GM03348 (cell line): ENCODE measurements at places on chromosomes 6 and 20.

- no peak for DNase-seq
Observed at GRCh38 chr6:1901556-1901955, 291.8 kb downstream of the FOXC1 start.

GRCh38 chr6:17964633-17965032 is 22.8 kb downstream of the KIF13A start:
- no peak for DNase-seq

DNA sequence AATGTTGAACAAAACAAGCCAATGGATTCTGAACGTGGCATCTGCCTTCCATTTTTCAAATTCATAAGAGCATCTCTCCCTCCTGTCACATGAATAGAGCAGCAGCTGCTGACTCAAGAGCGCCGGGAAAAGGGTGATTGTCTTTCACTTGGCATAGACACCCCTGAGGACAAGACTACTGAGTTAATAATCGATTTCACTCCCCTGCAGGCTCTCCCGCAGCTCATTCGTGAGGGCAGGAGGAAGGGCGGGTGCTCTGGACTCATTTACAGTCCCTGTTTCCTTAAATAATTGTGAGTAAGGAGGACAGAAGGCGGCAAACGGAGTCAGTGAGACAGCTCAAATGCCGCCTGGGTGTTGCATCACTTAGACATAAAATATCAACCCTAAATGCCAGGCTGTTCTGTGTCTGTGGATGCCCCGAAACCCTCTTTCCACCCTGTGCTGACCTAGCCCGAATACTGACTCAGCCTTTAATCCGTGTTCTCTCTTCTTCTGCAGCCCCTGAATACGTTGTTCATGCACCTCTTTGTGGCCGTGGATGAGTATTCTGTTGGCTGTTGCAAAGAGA is 21.6 kb downstream of the CFAP61 start:
- no peak for DNase-seq

GRCh38 chr6:16849988-16850680 is 88.9 kb upstream of the ATXN1 start:
- no peak for DNase-seq

GRCh38 chr20:20783450-20783849 is 71.0 kb upstream of the RALGAPA2 start:
- DNase-seq, result no peak

- no peak for DNase-seq
Observed at GRCh38 chr6:42410861-42411260, 40.9 kb downstream of the TRERF1 start.

- no peak for DNase-seq
Observed at GRCh38 chr20:46406986-46407670, 713 bp upstream of the ELMO2 start.

DNA sequence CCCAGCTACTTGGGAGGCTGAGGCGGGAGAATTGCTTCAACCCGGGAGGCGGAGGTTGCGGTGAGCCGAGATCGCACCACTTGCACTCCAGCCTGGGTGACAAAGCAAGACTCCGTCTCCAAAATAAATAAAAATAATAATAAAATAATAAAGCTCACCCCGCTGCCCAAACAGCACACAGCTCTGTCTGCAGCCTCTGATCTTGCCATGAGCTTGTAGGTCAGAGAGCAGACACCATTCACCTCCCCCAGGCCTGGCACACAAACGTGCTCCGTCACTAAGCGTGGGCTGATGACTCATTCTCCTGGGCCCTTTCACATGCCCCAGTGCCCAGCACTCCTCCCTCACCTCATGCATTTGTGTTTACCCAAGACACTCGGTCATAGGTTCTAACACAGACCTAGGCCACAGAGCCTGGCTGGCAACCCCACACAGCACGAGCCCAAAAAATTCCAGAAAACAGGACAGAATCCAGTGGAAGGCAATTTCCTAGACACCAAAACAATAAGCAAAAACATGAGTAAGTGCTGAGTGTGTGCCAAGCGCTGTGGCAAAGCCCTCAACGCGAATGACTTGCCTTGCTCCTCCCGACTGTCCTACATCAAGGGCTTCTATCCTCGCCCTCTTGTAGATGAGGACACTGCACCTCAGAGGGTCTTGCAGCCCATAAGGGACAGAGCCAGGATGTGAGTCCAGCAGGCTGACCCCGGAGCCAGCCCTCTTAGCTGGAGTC is 18.0 kb downstream of the ATP9A start:
- peak; percentile 88 for DNase-seq

DNA sequence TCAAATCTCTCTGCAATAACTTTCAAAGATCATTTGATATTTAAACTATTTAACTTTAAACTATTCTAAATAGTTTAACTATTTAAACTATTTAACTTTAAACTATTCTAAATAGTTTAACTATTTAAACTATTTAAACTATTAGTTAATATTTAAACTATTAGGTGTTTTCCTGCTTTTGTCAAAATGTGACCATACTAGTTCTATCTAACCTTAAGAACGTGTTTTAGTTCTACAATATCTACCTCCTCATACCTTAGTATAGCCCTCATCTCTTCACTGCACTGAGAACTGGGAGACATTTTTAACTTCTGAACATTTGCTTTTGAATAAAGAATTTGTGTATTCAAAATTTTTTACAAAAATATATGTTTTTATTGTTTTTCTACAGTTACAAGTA is 429.1 kb downstream of the ADGRB3 start:
- no peak for DNase-seq

GRCh38 chr6:35435074-35435837 is 16.9 kb upstream of the FANCE start:
- DNase-seq, result no peak

DNA sequence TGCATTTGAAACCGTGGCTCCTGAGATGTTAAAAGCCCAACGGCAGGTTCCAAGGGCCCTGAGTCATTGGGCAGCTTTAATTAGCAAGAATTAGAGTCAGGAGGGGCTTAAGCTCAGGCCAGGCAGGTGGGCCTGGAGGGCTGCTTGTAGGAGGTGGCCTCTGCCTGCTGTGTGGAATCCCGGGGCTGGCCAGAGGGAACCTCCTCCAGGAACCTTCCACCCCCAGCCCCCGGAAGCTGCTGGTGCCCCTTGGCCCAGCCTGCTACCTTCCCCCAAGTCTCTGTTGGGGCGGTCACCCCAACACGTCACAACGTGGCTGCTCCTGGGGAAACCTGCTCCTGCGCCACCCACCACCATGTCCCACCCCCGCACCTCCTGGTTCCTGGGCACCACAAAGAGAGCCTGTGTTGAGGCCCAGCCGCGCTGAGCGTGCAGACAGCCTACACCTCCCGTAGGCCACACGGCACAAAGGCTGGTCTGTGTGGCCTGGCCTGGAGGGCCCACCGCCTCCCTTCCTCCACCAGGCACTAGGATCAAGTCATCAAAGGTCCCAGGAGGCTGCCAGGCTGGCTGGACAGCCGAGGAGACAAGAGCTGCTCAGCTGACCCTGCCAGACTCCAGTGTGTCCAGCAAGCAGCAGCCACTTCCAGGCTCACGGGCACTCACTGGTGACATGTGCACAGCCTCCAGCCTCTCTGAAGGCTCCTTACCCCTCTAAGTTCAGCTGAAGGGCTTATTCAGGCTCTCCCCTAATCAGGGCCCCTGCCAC is 86.3 kb downstream of the SNX5 start:
- DNase-seq, result no peak

DNA sequence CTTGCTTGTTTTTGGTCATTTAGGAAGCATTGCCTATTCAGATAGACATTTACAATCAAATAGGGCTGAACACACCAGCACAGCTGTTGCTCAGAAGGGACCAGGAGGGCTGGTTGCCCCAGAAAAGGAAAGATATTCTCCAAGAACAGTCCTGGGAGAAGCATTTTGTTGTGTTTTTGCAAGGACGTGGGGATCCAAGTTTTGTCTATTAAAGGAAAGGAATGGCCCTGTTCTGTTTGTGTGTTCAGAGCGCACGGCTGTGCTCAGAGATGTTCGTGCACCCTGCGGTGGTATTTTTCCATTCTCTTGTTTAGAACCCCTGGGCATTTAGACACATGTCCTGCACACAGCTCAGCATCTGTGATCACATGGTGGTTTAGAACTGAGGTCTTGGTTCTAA is 82.5 kb downstream of the TXNDC5 start:
- no peak for DNase-seq

DNA sequence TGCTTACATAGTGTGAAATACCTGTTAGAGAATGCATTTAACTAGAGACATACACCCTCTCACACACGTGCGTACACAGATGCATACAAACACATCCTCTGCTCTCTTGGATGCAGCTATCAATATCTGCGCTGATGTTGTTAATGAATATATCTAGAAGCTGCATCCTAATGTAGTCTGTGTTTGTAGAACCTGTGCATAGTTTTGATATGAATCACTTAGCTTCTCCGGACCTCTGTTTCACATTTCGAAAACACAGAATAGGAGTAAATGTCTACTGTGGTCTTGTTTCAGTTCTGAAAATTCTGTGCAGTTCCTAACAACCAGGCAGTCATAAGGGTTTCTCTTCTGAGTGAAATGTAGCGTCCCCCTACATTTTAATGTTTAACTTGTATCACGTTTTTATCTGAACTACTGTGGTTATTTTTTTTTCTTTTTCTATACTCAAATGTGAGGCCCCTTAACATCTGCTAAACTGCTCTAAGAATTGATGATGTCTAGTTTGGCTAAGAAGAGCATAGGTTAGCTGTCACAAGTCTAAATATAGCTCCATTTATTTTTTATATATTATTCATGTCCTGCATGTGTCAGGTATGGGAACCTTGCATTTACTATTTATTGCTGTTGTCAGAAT is 254.5 kb downstream of the TMEM242 start:
- DNase-seq, result no peak

DNA sequence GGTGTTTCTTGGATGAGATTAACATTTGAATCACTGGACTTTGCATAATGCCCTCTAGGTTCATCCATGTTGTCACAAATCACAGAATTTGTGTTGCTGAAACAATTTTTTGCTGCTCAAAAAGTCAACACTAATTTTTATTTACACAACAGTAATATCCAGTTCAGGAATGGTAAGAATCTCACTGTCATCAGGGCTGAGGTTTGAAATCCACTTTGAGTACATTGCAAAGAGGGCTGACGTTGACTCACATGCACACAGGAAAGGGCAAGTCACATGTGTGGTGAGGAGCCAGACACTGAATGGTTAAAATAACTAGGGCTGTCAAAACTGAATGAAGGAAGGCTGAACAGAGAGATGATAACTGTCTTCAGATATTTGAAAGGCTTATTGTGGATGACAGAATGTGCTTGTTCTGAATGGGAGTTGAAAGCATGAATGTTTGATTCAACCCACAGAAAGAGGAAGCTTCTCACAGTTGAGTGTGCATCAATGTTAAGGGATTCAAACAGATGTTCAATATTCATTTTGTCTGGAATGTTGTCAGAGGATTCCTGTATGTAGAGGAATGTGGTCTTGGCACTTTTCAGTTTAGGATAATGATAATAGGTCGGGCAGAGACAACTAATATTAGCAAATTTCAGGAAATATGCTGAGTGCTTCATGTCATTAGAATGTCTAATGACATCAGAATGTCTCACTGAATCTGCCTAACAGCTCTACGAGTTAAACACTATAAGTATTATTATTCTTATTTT is 3.6 kb upstream of the ADGRG6 start:
- DNase-seq, result peak; percentile 56

GRCh38 chr20:10637563-10637962 is 36.2 kb downstream of the JAG1 start:
- DNase-seq, result no peak

DNA sequence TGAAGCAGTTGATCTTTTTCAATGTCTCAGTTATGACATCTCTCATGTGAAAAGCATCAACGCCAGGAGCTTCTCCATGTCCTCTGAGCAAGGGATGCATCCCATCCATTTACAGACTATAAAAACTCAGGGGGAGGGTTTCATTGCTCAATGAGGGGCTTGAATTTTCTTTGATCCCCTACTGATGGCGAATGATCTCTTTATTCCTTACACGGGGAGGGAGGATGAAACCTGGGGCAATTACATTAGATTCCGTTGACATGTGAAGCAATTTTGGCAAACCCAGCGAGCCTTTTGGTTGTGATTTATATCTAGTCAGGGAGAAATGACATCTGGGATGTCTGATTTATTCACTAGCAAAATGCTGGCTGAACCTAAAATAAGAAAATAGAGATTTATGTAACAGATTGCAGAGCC is 268.9 kb downstream of the HIVEP2 start:
- DNase-seq, result no peak

DNA sequence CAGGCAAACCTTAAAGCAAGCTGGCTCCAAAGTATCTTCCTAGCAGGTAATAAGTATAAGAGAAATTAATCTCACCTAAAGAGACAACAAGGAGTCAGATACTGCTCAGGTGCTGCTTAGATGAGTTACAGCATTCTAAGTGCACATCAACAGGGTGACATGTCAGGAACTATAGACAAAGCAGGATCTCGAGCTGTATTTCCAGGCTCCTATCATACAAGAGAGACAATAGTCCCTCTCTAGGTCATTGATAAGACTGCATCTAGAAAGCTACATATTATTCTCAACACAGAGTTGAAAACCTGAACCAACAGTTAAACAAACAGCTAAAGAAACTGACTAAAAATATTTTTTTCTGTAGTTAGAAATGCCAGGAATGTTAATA is 3.9 kb downstream of the PTPRK start:
- peak; percentile 13 for DNase-seq

DNA sequence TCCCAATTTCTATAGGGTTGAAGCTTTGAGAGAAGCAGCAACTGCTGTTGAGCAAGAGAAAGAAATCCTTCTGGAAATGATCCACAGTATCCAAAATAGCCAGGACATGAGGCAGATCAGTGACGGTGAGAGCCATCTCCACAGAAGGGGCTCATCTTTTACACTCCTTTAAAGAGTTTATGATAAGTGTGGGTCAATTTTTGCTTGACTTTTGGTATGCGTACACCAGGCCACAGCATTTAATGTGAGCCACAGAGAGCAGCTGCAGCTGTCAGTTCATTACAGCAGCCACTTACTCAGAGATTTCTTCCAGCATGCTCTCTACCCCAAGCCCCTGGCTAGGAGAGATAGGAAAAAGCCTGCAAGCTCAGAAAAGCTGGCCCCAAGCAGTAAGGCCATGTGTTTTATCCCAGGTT is 9.9 kb downstream of the BAG2 start:
- peak; percentile 9 for DNase-seq

- no peak for DNase-seq
Observed at GRCh38 chr6:146135167-146135566, 106.3 kb downstream of the GRM1 start.

DNA sequence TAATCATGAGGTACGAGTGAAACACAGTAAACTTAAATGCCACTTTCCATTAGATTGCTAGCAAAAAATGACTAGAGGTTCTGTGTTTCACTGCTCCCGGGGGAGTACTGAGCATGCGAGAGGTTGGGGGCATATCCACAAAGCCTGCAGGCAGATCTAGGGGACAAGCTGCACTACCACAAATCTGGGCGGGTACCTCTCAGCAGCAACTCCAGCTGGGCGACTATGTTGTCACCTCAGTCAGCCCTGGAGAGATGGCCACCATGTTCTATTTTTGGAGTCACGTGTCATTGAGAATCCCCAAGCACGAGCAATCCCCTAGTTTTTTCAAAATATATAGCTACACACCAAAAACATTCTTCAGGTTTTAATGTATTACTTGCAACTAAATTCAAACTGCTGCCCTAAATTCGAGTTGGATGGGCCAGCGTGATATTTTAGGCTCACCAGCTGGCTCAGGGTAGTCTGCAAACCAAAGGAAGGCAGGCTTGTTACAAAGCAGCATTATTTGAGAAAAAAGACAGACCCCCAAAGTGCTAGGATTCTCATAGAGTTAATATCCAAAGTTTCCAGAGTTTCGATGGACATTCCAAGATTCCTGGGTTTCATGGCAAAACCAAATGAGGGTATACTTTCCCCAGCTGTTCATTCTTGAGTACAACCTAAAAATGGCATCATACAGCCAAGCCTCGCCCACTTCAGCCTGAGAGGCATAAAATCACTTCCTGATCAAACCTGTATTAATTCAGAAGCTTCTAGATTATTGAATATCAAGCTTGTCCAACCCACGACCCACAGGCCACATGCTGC is 24.1 kb upstream of the MYLIP start:
- no peak for DNase-seq

GRCh38 chr20:19765266-19765665 is 7.2 kb downstream of the RIN2 start:
- DNase-seq, result no peak
